ENCODE measurements at places on chromosomes 6 and 20. TPM values are rescaled to one million over a fixed set of nuclear protein-coding genes. Genes with fewer than 3 reads are reported as not detected.

- DNase-seq, result peak; percentile 33
Measured at GRCh38 chr6:157236040-157236725, 87.1 kb downstream of the TMEM242 start.

DNA sequence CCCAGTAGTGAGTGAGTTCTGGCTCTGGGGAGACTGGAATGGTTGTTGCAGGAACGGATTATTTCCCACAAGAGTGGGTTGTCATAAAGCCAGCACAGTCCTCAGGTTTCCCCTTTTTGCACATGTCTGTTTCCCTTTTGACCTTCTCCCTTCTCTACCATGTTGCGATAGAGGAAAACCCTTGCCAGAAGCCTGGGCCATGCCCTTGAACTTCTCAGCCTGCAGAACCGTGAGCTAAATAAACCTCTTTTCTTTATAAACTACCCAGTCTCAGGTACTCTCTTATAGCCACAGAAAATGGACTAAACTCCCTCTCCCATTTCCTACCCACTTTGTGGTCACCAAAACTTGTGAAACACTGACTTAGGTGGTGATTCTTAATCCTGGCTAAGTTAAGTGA lies 7.2 kb upstream of the PPP1R16B start:
- no peak for DNase-seq

- DNase-seq, result no peak
Measured at GRCh38 chr6:24743265-24743943, 24.4 kb upstream of the C6orf62 start.

DNA sequence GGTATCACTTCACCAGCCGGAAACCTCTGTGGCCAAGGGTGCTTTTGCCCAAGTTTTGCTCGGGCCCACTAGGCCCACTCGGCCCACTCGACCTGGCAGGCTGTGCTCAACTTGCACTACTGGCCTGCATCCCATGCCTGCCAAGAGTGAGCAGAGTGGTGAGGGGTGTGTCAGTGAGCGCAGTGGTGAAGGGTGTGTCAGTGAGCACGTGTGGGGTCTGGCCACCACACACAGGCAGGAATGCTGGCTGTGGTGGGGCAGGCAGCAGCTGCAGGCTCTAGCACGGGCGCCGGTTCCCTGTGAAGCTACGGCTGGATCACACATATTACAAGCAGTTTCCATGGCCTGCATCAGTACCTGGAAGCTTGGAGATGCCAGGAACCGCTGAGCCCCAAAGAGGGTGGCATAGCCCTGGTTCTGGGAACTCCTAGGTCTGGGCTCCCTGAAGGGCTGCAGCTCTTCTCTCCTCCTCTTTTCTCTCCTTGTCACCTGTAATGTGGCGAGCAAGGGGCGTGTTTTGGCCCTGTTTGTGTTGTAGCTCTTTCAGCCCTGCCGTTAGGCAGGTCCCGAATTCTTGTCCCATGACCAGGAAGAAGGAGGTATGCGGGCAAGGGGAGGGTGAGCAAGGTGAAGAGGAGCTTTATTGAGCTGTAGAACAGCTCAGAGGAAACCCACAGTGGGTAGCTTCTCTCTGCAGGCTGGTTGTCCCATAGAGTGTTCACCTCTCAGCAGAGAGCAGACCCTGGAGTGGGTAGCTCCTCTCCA lies 51.0 kb upstream of the CLDN20 start:
- DNase-seq, result no peak

DNA sequence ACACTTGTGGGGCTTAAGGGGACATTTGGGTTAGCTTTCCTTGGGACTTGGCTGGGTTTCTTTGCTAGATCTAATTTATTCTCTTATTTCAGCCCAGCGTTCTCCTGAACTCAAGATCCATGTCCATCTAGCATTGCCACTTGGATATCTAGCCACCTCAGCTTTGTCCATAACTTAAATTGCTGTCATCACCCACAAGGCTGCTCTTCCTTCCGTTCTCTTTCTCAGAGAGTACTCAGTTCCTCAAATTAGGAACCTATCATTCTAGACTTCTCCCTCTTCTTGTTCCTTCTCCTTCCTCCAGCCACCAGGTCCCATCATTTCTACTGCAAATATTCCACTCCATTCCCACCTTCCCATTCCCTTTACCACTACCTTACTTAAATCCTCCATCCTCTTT lies 4.3 kb downstream of the SMIM26 start:
- no peak for DNase-seq

DNA sequence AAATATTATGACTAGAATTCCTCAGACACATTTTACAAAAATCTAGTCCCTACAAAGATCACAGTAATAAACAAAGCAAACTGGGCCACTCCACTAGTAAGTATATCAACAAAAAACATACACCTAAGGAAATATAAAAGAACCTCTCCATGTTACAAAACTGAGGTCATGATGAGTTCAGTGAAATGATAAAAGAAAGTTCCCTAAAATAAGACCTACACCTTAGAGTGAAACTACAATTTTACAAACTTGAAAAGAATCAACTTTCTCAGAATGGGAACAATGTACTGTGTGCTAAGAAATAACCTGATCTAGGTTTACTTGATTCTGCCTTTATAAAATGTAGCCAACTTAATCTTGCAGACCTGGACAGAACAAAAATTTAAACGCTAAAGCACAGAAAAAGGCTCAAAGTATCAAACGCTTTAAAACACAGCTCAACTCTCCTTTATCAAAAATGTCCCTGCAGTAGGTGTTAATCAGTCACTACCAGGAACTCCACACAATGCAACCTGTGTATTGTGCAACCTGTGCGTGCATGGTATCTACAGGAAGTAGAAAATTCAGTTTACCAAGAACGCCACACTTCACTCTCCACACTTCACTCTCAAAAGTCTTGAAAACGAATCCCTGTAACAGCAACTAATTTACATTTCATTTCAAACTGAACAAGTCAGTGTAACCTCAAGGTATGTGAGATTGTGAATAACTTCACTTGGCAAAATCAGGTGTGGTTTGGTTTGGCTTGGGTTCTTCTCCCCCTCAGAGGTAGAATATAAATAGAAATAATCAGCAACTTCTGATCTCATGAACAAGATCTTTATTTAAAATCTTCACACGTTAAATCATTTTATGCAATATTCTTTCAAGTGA lies 1.8 kb downstream of the RALGAPA2 start:
- no peak for DNase-seq

DNA sequence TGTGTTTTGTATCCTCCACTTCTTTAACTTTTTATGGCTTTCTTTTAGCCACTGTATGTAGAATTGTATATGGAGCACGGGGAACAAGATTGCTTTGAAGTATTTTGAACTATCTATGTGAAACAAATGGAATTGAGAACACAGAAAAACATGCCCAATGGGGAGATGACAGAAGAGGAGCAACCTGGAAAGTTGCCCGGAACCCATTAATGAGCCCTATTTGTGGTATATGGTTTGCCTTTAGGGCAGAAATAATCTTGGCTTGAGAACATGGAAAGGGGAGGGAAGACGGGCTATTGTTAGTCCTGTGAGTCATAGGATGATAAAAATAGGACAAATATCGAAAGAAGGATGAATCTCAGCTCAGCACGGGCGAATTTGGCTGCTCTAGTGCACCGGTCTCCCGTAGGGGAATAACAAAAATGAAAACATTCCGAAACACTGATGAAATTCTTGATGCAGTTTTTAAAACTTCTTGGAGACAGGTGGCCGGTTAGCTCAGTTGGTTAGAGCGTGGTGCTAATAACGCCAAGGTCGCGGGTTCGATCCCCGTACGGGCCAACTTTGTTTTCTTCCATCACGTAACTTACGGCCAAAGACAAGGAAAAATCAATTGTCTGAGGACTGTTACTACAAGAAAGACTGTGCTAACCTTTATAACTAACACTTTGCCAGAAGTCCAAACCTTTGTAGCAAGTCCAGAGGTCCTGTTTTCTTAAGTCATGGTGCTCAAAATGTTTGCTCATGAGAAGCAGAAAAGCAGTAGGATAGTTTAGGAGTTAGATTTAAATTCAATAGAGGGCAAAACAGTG lies 15.7 kb downstream of the HMGN4 start:
- DNase-seq, result peak; percentile 79

- DNase-seq, result no peak
Measured at GRCh38 chr20:60138256-60139220, 180.3 kb downstream of the CDH26 start.

DNA sequence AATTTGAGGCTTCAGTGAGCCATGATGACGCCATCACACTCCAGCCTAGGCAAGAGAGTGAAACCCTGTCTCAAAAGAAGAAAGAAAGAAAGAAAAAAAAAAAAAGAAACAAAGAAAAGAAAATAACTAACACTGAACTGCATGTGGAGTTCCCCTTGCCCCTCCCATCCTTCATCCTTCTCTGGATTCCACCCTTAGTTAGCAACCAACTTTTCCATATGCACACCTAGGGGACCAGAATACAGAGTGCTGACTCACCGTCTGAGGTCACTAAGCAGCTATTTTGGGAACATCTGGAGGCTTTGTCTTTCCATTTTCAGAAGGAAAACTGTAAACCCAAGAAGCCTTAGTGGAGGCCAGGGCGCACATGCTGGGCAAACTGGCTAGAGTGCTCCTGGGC lies 257.4 kb downstream of the MAFB start:
- no peak for DNase-seq

DNA sequence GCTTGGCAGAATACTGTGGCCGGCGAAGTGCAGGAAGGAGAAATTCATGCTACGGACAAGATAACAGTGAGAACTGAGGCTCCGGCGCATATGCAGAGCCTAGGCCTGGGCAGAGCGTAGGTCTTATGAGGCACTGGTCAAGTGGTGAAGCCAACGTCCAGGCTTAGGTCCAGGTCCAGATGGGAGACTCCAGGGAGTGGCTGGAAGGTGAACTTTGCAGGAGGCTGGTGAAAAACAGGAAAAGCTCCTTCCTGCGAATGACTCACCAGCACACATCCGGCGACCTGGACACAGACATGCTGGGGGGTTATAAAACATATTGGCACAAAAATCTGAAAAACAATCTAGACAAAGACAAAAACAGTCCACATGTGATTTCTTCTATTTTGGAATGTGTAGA lies 15.4 kb downstream of the C6orf141 start:
- DNase-seq, result peak; percentile 17

DNA sequence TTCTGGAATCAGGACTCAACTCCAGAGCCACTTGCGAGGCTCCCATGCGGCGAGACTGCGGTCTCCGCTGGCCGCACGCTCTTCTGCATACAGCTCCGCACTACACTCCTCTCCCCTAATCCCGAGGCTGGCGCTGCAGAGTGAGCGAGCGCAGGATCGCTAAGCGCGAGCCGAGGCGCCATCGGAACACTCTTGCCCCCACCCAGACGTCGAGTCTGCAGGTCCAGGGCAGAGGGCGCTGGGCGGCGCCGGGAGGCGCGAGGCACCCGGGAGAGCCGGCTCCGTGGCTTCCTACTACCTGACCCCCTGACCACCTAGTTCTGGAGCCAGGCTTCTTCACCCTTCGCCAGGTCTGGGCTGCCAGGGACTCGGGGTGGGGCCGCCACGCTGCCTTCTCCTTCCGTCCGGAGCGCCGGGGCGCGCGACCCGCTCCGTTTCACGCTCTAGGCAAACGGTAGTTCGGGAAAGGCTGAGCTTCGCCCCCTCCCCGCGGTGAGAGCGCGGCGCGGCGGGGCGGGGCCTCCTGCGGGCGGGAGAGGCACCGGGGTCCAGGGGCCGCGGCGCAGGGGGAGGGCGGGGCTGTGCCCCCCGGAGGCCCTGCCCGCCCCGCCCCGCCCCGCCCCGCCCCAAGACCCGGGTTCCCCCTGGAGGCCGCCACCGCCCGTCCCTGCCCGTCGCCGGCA lies 5.4 kb upstream of the TUBB2A start:
- peak; percentile 68 for DNase-seq

ADTRP gene
- not detected for total RNA-seq

VPS52 gene
- total RNA-seq, result 55.6 TPM

TFAP2C gene
- total RNA-seq, result 1.1 TPM

SEL1L2 gene
- not detected for total RNA-seq

TNXB gene
- 205 TPM for total RNA-seq

HFE gene
- total RNA-seq, result 8.1 TPM
